ENCODE measurements at places on chromosomes 16 and 17.

- no peak for DNase-seq
These were observed 168.5 kb downstream of the MSI2 start for GRCh38 chr17:57424777-57425188.

GRCh38 chr16:46826631-46827030 is 4.3 kb downstream of the C16orf87 start:
- DNase-seq, result peak; percentile 14

- no peak for DNase-seq
These were observed 3.1 kb downstream of the DHRS11 start for GRCh38 chr17:36594626-36595401.

GRCh38 chr17:17710728-17711541 is 29.7 kb downstream of the RAI1 start:
- DNase-seq, result no peak

- DNase-seq, result no peak
These were observed 560.6 kb downstream of the CDH13 start for GRCh38 chr16:83187405-83187804.

DNA sequence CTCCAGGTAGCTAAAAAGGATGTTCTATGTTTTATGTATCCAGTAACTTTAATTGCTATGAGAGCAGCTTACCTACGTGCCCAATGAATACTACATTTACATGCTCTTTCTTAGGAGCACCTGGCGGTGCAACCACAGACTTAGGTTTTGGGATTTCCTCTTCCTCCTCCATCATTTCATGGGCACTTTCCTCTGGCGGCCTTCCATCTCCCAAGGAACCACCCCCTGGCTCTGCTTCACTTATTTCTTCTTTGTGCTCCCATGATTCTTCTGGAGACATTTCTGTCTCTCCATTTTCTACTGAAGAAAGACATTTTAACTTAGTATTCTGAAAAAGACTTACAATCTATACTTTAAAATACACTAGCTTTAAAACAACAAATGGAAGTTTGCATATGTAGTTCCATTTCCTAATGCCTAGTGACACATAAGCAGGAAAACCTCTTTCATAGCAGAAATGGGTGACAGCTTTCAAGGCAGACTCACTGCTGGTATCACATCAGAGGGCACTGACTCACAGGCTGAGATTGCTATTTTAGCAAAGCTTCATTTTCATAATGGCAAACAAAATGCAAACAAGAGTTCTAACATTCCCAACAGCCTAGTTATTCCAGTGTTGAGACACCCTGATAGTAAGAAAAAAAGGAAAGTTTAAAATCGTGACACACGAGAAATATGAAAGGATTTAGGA is 19.1 kb downstream of the GSPT1 start:
- no peak for DNase-seq

GRCh38 chr17:5181509-5182305 is 10.0 kb downstream of the ZNF594 start:
- no peak for DNase-seq

DNA sequence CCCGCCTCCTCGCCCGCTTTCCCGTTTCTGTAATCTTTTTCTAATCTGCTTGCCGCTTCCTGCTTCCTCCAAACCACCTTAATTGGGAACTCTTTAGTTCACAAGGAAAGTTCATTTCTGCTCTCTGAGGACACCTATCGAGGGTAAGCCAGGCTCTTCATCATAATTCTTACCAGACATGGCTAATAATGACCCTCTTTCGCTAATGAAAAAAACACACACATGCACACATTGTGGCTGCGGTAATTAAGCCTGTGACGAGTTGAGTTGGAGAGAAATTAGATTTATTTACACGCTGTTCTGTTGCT is 100.6 kb downstream of the ZNF423 start:
- no peak for DNase-seq
